ENCODE measurements at places on chromosomes 4 and X.
A peak's percentile ranks its signal among the peaks of the same experiment; 100 is the strongest.

DNA sequence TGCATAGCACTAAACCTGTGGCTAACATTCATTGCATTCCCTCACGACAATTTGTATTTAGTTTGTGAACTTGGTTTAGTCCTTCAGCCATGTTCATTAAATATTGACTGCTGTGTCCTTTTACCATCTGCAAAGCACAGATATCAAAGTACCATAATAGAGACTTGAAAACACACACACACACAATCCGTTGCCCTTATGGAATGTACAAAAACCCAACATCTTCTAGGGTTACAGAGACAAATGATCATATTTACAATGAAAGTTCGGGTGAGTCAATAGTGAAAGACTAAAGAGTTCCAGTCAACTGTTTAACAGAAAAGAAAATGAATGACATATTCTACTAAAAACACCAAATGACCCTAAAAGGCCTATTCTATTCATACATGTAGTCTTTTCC, 50.8 kb upstream of the TXK start:
- no peak for DNase-seq

DNA sequence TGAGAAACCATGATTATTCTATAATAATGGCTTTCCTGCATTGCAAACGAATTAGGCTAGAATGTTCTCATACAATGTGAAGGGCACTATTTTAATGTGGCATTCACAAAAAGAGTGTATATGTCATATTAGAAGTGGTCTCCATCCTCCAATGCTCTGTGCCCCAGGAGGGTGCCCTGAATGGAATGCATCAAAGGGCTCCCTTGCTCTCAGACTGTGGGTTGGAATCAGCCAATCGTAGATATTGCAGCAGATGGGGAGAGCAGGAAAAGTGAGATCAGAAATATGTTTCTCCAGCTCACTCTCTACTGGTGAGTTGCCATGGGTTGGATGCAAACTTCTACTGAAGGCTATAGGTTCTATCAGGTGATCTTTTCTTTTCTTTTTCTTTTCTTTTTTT, 11.9 kb upstream of the NSUN7 start:
- DNase-seq: no peak

GRCh38 chr4:175176710-175177109, 258.6 kb downstream of the ADAM29 start:
- no peak for DNase-seq

DNA sequence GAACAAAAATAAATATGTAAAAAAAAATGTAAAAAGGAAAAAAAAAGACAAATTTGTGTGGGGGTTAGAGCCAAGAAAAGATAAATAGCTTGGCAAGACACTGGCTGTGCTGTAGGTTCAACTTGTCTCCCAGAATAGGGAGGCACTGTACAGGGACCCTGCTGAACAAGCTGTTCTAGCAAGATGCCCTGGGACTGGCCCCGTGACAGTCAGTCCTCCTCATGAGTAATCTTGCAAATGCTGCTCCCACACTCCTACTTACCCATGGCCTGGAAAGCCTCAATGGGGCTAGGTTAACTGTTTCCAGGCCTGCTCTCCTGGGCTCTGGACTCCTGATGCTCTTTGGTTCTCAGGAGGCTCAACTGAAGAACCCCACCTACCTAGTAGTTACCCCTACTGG, 106.8 kb downstream of the ATG4A start:
- DNase-seq: no peak

GRCh38 chrX:111337067-111337637, 66.9 kb upstream of the CAPN6 start:
- no peak for DNase-seq

GRCh38 chr4:188218392-188218791, 79.2 kb downstream of the TRIML1 start:
- no peak for DNase-seq

DNA sequence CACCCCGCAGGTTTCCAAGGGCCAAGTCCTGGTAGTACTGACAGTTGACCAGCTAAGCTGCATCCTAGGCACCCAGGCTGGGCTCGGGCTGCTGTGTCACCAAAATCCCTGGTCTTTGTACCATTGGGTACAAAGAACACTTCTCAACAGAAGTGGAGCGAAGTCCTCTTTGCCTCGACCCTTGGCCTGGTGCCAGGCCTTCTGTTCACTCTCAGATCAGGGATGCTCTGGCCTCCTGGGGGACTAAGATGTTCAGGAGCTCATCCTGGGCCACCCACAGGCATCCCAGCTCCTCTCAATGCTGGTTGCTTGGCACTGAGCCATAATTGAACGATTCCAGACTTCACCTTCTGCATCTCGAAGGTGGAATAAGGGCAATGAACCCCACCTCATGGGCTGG, 13.8 kb upstream of the SLC2A9 start:
- no peak for DNase-seq

GRCh38 chr4:107330916-107331315, 294.8 kb upstream of the DKK2 start:
- DNase-seq: no peak

- DNase-seq: no peak
Observed at GRCh38 chr4:107658400-107659336, 61.4 kb downstream of the PAPSS1 start.

DNA sequence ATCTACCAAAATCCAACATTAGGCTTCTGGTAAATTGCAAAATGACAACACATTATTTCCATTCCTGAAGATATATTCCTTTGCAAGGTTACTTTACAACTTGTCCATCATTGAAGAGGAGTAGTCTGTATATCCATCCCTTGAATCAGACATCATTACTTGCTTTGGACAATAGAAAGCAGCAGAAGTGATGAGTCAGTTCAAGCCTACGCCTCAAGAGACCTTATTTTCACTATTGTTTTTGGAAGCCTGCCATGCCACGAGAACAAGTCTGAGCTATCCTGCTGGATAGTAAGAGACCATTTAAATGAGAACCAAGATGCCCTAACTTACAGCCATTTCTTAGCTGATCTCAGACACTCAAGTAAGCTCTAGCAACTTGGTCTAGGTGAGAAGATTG, 246.0 kb upstream of the HHIP start:
- no peak for DNase-seq

DNA sequence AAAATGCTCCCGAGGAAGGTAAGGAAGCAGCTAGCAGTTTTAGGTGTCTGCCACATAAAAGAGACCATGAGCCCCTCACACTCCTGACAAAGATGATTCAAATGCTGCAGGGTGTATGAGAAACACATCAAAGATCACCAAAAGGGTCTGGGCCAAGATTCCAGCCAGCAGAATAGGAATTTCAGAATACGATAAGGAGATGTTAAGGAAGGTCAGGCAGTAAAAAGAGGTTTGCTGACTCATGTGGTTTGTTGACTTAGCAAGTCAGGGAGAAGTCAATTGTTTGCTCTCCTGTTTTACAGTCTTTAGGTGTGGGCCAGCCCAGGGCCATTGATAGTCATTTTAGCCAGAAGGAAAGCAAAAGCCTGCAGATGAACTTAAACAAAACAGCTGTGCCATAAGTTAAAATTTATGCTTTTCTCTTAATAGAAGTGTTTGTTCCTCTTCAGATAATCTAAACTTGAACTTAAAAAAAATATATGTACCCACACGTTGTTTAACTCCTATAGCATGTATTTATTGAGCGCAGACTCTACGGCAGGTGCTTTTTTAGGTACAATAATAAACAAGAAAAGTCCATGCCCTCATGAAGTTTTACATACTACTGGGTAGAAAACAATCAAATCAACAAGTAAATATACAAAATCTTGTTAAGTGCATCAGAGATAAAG, 115.6 kb downstream of the CAMK2D start:
- no peak for DNase-seq

DNA sequence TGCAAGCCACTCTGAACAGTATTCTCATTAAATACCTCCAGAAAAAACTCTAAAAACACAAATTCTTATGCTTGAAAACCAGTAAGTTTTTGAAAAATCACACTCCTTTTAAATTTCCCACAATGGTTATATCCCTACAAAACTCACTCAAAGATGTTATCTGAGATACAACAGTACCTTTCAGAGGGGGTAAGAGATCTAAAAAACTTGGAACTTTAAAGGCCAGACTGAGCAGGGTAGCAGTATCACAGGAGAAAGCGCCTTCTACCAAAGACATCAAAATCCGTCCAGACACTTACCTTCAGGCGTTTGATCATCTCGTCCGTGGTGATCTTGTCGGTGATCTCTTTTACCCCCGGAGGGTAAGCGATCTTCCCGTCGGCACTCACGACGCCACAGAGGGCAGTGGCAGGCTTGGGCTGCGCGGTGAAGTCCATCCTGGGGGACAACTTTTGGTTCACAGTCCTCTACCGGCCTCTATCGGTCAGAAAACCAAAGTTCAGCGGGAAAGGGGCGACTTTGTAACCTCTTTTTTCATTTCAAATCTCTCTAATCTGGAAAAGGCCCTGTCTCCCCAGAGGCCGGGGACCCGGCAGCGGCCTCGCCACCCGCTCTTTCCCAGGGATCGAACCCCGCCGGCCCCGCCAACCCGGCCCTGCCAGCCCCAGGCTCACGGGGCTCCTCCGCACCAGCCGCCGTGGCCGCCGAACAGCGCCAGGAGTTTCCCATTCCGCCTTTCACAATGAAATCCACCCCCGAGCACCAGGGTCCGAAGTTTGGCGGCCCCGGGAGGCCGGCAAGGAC, 1.4 kb downstream of the PDS5A start:
- DNase-seq: peak; percentile 59

DNA sequence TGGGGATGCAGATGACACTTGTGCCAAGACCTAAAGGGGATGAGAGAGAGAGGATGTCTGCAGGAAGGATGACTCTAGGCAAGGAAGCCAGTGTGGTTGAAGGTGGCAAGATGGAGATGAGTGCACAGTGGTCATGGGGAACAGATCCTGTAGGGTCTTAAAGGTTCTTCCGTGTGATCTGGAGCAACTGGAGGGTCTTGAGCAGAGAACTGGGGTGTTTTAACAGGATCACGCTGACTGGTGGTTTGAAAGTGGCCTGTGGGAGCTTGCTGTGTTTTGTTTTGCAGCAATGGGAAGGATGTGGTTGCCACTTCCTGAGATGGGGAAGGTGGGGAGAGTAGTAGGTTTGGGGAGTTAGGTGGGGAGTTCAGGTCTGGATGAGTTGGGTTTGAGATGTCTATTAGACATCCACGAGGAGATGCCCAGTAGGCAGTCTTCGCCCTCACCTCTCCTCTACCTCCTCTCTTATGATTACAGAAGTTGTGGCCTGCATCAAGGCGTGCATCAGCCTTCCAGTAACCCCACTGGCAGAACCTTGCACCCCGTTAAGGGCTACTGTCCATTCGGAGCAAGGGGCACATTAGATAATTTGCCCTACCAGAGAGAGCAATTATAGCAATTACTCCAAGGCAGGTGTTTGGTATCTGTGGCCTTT, 1.4 kb upstream of the STBD1 start:
- peak; percentile 35 for DNase-seq

- DNase-seq: no peak
Observed at GRCh38 chrX:136742721-136743379, 37.9 kb downstream of the ARHGEF6 start.

- DNase-seq: no peak
Observed at GRCh38 chr4:113524096-113524495, 237.4 kb downstream of the CAMK2D start.

DNA sequence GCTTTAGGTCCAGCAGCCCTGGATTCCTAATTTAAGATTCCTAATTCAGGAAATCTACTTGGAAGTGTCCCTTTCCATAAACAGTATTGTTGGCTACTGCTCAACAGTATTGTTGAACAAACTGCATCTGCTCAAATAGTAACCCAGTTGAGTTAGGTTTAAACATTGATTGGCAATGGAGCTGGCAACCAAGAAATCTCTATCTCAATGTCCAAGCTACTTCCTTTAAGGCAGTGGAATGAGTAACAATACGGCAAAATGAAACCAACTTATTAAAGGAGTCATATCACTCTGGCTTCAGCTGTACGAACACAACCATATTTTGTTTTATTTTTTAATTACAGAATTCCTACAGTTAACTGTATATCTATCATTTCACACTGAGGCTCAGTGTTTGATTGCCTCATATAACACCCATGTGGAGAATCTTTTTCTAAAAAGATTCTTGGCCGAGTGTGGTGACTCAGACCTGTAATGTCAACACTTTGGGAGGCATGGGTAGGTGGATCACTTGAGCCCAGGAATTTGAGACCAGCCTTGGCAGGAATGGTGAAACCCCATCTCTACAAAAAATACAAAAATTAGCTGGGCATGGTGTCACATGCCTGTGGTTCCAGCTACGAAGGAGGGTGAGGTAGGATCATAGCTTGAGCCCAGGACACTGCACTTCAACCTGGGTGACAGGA, 71.7 kb upstream of the IL13RA1 start:
- no peak for DNase-seq

GRCh38 chrX:136146614-136147314, 569 bp upstream of the FHL1 start:
- DNase-seq: no peak

GRCh38 chr4:182306792-182307507, 63.7 kb downstream of the TENM3 start:
- no peak for DNase-seq
